ENCODE measurements at places on chromosomes 13 and 19. TPM values are rescaled to one million over a fixed set of nuclear protein-coding genes. Genes with fewer than 3 reads are reported as not detected.

AZU1 gene
- polyA plus RNA-seq = not detected

DCT gene
- not detected for polyA plus RNA-seq

REEP6 gene
- 4.0 TPM for polyA plus RNA-seq

TMTC4 gene
- polyA plus RNA-seq = 2.6 TPM

PALM3 gene
- 0.15 TPM for polyA plus RNA-seq

ADGRE2 gene
- polyA plus RNA-seq = 0.05 TPM

IFI30 gene
- polyA plus RNA-seq = 14.3 TPM

CEACAM4 gene
- not detected for polyA plus RNA-seq

IZUMO4 gene
- 0.89 TPM for polyA plus RNA-seq

PLIN3 gene
- 415 TPM for polyA plus RNA-seq

ALKBH7 gene
- polyA plus RNA-seq = 72.4 TPM

CGB1 gene
- polyA plus RNA-seq = not detected

CLIP3 gene
- polyA plus RNA-seq = 49.0 TPM

- DNase-seq = peak; percentile 44
Observed at GRCh38 chr13:47454986-47455385, 546.1 kb downstream of the SUCLA2 start.

DNA sequence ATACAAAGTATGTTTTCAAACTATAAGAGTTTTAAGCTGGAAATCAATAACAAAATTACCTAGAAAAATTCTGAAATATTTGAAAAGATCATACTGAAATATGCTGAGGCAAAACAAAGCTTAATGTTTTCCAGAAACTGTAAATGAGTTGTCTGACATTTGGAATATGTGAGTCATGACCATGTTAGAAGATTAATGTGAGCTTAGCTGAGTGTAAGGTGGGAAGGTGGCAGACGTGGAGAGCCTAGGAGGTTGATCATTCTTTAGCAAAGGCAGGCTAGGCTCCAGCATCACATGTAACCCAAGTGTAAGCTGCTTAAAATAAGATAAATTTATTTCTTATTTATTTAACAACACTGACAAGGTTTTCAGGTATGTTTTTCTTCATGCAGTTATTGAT, 2086.1 kb upstream of the PCDH20 start:
- no peak for DNase-seq

DNA sequence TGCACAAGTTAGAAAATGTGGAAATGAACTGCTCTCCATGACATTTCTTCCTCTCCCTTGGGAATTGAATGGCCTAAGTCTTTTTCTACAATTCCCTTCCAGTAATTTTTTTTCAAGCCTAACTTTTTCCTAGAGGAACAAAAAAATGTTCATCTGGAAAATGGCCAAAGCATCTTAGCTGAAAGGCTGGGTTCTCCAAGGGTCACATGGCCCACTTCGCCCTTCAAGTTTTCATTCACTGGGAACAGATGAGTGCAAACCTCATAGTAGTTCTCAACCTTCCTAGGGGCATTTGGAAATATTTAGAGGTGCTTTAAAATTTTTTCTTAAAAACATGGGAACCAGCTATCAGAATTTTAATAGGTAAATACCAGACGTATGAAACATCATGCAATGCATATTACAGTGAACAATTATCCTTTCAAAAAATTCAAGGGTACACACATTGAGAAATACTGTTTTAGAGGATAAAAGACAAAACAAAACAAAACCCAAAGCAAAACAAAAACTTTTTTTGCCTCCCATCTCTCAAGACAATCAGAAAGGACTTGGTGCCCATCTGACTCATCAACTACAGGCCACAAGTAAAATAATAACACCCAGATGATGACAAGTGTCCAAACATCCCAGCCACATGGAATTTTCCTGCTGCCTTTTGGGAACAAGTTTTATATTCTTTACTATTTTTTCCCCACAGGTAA, 208.8 kb downstream of the SLITRK6 start:
- DNase-seq = no peak

GRCh38 chr13:62250501-62251201, 835.0 kb upstream of the PCDH20 start:
- DNase-seq = peak; percentile 0

GRCh38 chr19:46697204-46697960, 19.5 kb downstream of the PRKD2 start:
- DNase-seq = peak; percentile 90

- no peak for DNase-seq
Observed at GRCh38 chr13:19643652-19644051, 10.2 kb downstream of the MPHOSPH8 start.

GRCh38 chr19:49690656-49691242, at the start of gene CPT1C:
Gene CPT1C (plus strand): TSS chr19:49691116. CDS start chr19:49692253, 1,137 bp downstream.
- peak; percentile 91 for DNase-seq

GRCh38 chr13:110826101-110826500, 88.8 kb downstream of the ANKRD10 start:
- DNase-seq = no peak

GRCh38 chr19:16676101-16676798, 15.3 kb downstream of the TMEM38A start:
- no peak for DNase-seq

- DNase-seq = peak; percentile 77
Observed at GRCh38 chr19:38233740-38234251, 9.8 kb upstream of the DPF1 start.

DNA sequence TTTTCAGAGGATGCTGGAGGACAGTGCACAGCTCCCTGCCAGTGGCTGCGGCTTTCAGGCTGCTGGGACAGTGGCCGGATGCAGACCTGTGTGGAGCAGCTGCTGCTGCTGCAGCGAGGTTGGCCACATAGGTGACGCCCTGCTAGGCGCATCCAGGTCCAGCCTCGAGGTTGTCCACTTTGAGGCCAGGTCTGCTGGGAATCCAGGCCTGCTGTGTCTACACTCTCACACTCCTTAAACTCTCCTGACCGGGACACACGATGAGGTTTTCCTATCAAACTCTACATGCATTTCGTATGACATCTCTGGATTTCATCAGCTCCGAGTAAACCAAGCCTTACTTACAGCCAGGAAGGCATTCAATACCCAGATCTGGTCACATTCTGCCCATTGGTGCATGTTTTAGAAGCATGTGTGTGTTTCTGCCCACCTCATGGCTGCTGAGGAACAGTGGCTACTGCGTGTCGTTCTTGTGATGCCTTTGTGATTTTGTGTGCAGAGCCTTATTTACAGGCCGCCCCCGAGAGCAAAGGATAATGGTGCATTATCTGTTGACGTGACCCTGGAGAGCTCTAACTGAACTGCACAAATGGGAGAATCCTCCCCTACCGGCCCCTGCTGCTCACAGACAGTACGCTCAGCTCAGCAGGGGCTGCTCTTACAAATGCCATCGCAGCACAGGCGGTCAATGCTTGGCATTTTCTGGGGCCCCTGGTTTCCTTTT, 12.3 kb upstream of the MCF2L start:
- no peak for DNase-seq

- DNase-seq = peak; percentile 7
Observed at GRCh38 chr13:47519626-47520025, 481.4 kb downstream of the SUCLA2 start.

- DNase-seq = no peak
Observed at GRCh38 chr19:3374369-3375112, 8.2 kb downstream of the NFIC start.

GRCh38 chr19:15251749-15252397, 19.6 kb upstream of the EPHX3 start:
- peak; percentile 97 for DNase-seq

DNA sequence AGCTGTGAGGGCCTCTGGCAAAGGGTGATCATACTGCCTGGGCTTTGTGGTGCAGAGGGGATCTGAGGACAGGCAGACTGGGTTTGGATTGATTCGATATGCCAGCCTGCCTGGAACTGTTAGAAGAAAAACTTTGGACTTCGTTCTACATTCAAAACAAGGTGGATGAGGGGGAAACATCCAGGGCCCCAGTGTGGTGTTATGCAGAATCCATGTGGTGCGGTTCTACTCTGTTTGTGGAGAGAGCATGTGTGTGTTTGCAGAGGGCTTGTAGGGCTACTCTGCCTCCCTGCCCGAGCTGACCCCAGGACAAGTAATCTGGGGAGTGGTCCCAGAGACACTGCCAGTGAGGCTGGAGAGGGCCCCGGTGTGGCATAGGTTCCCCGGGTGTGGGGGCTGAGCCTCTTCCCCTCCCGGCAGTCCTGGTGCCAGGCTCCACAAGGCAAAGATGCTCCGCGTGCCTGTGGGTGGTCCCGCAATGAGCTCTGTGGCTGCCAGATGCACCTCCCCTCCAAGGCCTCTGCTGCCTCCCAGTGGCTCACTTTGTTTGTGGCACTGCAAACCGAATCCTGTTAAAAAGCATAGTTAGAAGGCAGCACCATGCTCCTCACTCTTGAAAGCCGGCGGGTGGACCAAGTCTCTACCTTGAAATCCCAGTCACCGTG, 22.3 kb upstream of the TFDP1 start:
- DNase-seq = peak; percentile 80

- peak; percentile 2 for DNase-seq
Observed at GRCh38 chr13:91184244-91184926, 163.1 kb upstream of the MIR17HG start.

DNA sequence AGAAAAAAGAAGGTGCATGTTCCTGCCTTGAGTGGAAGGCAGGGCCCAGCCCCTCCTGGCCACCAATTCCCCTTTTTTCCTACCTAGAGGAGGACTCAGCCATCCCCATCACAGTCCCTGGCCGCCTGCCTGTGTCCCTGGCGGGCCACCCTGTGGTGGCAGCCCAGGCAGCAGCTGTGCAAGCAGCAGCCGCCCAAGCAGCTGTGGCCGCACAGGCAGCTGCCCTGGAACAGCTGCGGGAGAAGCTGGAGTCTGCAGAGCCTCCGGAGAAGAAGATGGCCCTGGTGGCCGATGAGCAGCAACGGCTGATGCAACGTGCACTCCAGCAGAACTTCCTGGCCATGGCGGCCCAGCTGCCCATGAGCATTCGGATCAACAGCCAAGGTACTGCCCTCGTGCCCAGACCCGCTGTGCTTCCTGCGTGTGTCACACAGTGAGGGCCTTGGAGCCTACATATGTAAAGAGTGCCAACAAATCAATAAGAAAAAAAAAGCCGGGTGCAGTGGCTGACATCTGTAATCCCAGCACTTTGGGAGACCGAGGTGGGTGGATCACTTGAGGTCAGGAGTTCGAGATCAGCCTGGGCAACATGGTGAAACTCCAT, 17.6 kb upstream of the WDR18 start:
- no peak for DNase-seq

GRCh38 chr13:26614721-26615120, 57.2 kb downstream of the WASF3 start:
- no peak for DNase-seq

DNA sequence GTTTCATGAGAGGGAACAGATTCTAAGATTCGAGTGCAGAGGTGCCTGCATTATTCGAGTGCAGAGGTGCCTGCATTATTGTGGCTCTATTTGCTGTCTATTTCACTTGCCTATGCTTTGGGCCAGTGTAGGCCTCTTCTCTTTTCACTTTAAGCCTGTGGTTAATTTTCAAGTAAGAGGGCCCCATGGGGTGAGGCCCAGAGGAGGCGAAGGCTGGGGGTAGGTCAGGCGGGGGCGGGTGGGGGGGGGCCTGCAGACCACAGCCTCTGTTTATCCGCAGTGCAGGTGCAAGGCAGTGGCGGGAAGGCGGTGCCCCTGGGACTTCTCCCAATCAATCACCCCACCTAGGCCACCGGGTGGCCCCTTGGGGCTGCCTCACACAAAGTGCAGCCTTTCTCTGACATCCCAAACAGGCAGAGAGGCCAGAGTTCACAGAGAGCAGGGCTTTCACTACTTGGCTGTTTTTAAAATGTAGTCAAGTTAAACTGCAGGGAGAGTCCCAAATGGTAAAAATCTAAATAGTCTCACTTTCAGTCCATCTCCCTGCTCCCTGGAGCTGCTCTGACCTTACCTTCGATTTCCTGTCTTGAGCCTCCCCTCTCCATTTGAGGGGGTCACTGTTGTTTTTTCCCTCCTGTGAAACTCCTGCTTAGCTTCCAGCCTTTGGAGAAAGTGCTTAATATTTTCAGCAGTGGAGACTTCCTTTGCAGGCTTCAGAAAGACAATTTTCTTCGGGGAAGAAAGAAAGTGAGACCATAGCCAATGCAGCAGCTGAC, 249.0 kb downstream of the DLEU7 start:
- DNase-seq = no peak

- peak; percentile 41 for DNase-seq
Observed at GRCh38 chr13:32917504-32917903, 98.7 kb upstream of the KL start.

DNA sequence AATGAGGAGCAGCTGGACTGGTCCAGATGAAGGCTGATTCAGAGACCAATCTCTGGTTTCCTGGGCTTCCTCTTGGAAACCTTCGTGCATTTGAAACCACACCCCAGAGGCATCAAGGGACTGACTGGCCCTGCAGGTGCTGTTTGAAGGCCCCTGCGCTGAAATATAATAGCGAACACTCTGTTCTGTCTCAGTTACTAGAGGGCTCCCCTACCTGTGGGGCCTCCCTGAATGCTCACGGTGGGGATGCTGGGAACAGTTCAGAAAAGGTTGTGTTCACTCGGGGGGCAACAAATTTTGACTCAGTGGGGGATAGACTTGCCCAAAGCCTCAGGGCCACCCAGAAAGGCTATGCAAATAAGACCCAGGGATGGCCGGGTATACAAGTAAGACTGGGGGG, 6.4 kb downstream of the CCDC8 start:
- peak; percentile 37 for DNase-seq

DNA sequence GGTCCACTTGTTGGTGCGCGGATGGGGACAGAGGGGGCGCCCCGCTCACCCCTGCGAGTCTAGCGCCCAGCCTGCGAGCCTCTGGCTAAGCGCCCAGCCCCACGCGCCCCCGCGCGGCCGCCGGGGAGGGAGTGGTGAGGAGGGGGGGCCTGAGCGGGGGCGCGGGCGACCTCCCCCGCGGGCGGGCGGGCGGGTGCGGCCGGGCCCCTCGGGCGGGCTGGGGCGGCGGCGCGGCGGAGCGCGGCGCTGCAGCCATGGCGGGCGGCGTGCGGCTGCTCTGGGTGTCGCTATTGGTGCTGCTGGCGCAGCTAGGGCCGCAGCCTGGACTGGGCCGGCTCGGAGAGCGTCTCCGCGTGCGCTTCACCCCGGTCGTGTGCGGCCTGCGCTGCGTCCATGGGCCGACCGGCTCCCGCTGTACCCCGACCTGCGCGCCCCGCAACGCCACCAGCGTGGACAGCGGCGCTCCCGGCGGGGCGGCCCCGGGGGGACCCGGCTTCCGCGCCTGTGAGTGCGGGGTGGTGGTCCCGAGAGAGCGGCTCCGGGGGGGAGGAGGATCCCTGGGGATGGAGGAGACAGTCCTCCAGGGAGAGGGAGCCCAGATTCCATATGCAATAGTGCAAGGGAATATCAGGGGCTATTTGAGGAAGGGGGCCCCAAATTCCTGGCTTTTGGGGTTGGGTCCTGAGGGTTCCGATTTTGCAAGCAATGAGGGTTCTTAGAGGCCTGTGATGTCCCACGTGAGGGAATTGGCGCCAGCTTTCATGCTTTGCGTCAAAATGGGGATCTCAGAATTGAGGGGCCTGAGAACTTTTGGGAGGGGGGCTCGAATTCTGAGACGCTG, at the start of gene LTBP4:
TSS of gene LTBP4 (plus strand) at position 236 of the 841 bp plus-strand sequence. CDS start at position 255, 19 bp downstream.
- DNase-seq = peak; percentile 75

- DNase-seq = no peak
Observed at GRCh38 chr19:18900700-18901481, 4.9 kb upstream of the CERS1 start.
